Stimulated activated CD8-positive, alpha-beta memory T cell treated with anti-CD3 and anti-CD28 coated beads, Interleukin-15, amount 100 ng/mL, for 4 hours (primary cell): ENCODE measurements at places on chromosomes 7 and 10.

GRCh38 chr10:126208726-126209302 lies 179.5 kb downstream of the ADAM12 start:
- no peak for DNase-seq

DNA sequence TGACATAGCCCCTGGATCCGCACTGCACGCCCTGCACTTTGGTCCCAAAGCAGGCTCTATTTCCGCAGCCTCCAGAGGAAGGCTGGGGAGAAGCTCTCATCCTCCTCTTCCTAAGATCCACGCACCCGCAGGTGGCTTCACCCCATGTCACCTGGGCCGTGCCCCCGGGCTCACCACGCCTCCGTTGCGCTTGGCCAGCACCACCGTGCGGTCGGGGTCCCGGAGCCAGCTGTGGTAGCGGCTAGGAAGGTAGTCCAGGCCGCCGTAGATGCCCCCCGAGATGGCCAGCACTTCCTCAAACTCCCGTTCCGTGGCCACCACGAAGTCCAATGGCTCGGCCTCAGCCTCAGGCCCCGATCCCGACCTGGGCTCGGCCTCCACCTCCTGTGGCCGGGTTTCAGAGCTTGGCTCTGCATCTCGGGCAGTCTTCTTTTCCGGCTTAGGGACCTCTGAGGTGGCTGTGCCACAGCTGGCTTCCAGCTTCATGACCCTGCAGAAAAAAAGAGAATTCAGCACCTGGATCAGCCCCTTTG lies 5.7 kb downstream of the NAT16 start:
- no peak for DNase-seq

DNA sequence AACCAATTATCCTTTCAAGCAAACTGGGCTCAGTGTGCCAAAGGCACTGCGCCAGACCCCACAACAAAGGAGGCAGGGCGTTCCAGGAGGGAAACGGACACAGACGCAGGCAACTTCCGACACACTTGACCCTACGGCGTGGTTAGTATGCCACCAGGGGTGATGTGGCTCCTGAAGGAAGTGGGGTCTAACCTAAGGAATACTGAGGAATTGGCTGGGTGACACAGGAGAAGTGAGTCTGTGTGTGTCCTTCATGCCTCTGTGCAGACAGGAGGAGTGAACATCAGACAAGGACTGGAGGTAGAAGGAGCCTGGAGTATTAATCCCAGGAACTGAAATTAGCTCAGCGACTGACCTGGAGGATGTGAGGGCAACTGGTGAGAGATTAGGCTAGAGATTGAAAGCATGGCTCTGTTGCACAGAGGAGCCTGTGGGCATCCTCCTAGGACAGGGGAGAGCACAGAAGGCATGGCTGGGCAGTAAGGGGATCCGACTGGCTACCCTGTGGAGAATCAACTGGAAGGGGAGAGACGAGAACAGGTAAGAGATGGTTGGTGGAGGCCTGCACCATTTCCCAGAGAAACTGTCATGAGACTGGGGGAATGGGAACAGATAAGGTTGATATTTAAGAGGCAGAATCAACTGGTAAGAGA lies 27.8 kb downstream of the GSDME start:
- DNase-seq: no peak

GRCh38 chr10:89416465-89416864 lies 2.1 kb downstream of the IFIT5 start:
- DNase-seq: no peak

DNA sequence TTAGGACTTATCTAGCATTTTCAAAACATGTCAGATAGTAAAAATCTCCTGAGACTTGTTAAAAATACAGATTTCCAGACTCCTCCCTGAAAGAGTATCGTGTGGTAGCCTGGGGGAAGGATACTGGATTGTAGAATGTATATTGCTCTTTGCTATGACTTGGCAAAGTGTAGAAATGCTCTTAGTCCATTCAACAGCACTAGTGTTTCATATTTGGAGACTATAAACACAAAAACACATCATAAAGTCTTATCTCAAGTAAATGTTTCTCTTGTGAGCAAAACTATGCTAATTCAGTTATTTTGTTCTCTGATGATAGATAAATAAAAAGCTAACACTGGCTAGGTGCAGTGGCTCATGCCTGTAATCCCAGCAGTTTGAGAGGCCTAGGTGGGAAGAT lies 137.5 kb upstream of the PRPS1L1 start:
- no peak for DNase-seq

GRCh38 chr10:124647421-124648130 lies 96.6 kb downstream of the FAM53B start:
- peak; percentile 29 for DNase-seq

- no peak for DNase-seq
Observed at GRCh38 chr10:95434583-95434982, 126.6 kb downstream of the SORBS1 start.

- no peak for DNase-seq
Observed at GRCh38 chr7:155603858-155604503, 40.5 kb upstream of the RBM33 start.

DNA sequence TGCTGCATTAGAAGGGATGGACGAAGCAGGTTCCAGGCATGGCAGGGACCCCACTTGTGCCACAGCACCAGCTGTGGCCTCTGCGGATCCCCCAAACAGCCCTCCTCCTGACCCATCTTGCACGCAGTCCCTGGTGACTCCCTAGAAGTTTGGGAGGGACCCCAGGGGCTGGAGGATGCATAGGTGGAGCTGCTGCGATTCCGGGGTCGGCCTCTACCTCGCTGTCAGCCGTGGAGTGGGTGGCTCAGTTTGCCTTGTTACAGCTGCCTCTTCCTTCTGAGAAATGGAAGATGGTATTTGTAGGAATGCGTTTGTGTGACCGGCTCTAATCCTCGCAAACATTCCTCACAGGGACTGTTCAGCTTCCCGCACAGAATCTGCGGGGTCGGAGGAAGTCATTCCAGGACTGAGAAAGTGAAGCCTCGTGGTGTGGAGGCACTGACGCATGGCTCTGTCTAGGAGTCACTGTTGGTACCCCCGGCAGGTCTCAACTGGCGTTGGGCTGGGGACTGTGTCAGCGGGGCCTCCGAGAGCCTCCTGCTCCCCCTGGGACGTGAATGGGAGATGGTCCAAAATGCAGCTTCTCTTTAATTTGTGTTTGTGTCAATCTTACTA lies 17.5 kb downstream of the PWWP2B start:
- DNase-seq: no peak

DNA sequence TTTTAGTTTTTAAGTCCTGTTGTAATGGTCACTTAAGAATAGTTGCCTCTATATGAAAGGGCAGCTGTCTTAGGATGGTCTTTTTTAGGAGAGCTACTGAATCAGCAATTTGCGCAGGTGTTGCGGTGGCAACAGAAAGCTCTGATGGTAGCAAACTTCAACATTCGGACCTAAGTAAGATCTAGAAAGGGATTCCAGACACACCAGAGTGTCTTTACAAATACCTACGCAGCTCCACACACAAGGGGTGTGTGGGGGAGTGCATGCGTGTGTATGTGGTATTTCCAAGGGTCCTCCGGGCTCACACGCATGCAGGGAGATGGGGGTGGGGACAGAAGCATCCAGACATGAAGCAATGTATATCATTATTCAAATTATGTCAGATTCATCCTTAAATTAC lies 438.6 kb upstream of the MGMT start:
- no peak for DNase-seq

DNA sequence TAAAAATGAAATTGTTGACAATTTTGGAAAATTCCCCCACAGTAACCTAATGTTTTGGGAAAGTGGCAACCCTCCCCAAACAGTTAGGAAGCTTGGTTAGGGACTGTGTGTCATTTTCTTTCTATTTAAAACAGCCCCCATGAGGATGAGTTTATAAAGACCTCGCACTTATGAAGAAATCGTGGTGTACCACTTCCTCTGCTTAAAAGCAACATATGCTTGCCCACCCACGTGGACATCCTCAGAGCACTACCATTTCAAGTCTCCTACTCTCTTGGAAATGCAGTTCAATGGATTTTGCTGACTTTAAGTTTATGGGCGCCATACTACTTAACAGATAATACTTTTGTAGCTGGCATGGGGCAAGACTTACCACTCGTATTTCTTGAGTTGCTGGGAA lies 223.8 kb downstream of the DYNC1I1 start:
- DNase-seq: no peak

GRCh38 chr10:5975641-5976473 lies 1.5 kb downstream of the IL15RA start:
- peak; percentile 59 for DNase-seq

GRCh38 chr10:72782649-72783330 lies 90.8 kb downstream of the MCU start:
- DNase-seq: no peak

DNA sequence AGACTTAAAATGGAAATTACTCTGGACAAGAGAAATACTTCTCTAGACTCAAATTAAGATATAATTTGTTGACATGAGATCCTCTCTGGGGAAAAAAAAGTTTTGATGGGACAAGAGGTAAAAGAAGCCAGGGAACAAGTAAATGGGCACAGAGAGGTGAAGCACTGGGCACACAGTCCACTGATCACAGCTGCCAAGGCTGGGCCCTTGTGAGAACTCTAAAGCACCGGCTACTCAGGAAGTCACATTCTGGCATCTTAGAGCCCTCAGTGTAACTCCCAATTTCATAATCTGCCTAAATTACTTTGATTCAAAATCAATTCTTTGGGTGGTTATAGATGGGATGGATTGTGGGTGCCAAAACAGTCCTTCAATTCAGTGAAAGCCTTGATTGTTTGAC lies 123.2 kb upstream of the CACNA2D1 start:
- DNase-seq: no peak

DNA sequence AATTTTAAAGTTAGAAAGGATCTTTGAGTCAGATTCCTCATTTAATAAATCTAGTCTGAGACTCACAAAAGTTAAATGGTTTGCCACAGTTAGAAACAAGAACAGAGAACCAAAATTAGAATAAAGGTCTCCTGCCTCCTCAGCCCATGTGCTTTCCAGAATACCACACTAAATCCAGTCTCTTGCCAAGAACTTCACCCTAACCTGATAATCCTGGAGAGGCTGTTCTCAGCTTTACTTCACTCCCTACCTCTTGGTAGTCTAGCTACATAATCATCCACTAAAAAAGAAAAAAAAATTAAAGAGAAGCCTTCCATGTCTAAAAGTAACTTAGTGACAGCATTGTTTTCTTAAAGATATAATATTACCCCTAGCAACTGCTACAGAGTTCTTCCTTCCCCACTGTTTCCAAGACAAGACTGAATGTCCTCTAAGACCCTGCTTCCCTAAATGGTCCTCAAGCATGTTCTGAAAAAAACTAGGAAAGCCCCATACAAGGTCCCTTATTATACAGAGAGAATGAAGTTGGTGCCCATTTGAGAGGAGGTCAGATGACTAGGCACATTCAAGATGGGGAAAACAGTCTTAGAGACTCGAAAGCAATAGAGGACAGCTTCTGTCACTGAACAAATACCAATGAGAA lies 56.8 kb downstream of the ZNF438 start:
- DNase-seq: no peak

DNA sequence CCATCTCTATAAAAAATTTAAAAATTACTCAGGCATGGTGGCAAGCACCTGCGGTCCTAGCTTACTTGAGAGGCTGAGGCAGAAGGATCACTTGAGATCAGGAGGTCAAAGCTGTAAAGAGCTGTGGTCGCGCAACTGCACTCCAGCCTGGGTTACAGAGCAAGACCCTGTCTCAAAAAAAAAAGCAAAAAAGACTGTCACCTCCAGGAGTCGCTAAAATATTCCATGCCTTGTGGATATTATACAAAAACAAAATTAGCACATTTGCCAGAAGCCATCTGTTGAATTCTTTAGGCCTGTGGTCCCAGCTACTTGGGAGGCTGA lies 87.0 kb upstream of the SDK1 start:
- no peak for DNase-seq

- DNase-seq: no peak
Observed at GRCh38 chr7:96710544-96710943, 898 bp upstream of the SEM1 start.

GRCh38 chr7:76066716-76067503 lies 19.0 kb downstream of the MDH2 start:
- no peak for DNase-seq

DNA sequence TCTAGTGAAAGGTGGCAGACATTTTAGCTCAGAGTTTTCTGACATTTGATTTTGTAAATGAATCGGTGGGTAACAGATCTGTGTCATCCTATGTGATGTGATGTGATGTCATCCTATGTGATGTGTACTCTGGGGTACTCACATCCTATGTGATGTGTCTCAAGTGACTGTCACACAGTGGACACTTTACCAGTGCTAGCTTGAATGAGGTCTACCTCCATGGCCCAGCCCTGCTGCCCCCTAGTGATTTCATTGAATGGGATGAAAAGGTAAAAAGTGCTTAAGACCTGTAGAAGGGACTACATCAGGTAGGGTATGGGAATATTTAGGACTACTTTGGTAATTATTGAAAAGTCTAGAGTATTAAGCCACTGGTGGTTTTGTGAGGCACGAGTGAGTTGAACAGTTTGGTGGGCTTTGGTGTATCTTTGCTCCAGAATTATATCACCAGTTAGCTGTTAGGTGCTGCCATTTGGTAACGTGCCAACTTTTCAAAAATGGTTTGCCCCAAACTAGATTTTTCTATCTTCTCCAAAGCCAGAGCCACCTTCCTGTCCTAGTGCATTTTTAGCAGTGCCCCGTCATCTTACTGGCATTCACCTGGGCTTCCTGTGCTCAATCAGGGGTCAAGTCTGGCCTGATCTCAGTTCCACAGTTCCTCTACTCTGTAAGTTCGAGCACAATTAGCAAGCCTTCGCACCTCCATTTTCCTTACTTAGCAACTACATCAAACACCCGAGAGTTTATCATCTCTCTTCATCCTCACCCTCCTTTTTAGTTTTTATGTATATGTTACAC lies 9.7 kb downstream of the EIF4H start:
- DNase-seq: no peak

GRCh38 chr7:124261710-124262109 lies 228.8 kb upstream of the TMEM229A start:
- DNase-seq: no peak

GRCh38 chr10:62021128-62021665 lies 119.7 kb downstream of the ARID5B start:
- DNase-seq: no peak

DNA sequence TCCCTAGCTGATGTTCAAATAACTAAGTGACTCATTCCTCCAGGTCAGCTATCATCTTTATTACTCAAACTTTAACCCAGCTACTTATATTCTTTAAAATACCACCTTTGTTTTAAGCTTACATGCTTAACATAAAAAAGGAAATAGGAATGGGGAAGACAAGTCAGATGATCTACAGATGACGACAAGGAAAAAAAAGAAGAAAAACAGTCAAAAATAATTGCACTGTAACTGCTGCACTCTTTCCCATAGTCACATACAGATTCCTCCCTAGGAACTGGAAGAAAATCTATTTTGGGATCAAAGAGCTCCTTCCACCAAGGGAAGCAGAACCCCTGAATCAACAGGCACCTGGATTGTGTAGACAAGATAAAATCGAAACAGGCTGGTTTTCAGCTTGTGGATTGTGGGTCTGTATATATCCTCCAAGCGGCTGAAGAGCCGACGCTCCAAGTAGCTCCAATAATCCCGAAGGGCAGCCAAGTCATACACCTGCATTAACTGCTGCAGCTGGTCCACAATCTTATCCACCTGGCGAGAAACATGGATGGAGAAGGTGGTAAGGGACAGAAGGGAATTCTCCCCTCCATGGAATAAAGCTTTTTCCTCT lies 2.0 kb downstream of the WDR91 start:
- DNase-seq: no peak
